ENCODE measurements at places on chromosomes 1 and 21. TPM values are rescaled to one million over a fixed set of nuclear protein-coding genes. Genes with fewer than 3 reads are reported as not detected.

Gene PGLYRP3
- not detected for total RNA-seq

Gene TAS1R1
- total RNA-seq = not detected

Gene POGZ
- 76.3 TPM for total RNA-seq

Gene TRIM46
- total RNA-seq = 7.1 TPM

Gene CFAP45
- total RNA-seq = 2.1 TPM

Gene COL8A2
- total RNA-seq = not detected

Gene OR2G6
- not detected for total RNA-seq

Measured in activated CD4-positive, alpha-beta memory T cell treated with anti-CD3 and anti-CD28 coated beads for 36 hours (primary cell).